ENCODE measurements at places on chromosomes 2 and 18. TPM values are rescaled to one million over a fixed set of nuclear protein-coding genes. Genes with fewer than 3 reads are reported as not detected.

GRCh38 chr18:45628979-45629958 lies 14.0 kb downstream of the SLC14A2 start:
- DNase-seq, result no peak

ALPG gene
- total RNA-seq, result 0.10 TPM

DNA sequence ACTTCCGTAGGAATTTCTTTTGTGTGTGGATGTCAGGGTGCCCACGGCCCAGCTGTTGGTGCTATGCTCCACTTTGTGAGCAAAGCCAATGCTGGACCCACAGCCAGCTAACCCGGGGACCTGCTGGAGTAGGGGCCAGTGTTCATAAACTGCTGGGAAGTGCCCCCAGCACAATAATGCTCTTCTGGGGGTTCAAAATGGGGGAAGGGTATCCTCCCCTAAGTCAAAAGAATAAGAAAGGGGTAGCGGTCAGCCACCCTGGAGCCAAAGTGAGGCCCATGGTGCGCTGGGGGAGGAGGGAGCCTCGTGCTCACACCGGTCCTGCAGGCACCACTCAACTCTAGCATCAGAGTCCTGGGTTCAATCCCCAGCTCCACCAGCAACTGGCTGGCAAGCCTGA lies 115.8 kb upstream of the NPAS2 start:
- DNase-seq, result no peak

GRCh38 chr2:238651306-238652052 lies 196.4 kb upstream of the TWIST2 start:
- DNase-seq, result no peak

DNA sequence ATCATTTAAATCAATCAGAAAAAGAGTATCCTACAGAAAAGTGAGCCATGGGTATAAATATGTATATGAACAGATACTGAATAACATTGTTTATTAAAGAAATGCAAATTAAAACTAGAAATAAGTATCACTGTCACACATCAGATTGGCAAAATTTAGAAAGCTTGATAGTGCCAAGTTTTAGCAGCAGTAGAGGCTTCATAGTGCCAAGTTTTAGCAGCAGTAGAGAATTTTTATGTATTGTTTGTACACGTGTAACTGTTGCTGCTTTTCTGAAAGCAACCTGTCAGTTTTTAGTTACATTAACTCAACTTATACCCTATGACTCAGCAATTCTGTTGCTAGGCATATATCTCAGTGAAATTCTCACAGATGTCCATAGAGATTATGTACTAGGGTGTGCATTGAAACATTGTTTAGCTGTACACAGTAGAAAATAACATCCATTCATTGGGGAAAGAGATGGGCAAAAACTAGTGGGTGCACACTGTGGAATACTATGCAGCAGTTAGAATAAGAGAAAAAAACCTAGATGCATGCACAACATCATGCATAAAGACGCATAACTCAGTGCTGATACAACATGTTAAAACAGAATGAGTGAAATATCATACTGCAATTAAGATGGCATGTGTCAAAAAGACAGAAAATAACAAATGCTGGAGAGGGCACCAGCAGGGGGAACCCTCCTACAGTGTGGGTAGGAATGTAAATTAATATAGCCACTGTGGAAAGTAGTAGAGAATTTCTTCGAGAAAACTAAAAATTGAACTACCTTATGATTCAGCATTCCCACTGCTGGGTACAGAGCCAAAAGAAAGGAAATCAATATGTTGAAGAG lies 294.5 kb upstream of the NT5C1B start:
- DNase-seq, result peak; percentile 7

KCNF1 gene
- total RNA-seq, result 0.52 TPM

GRCh38 chr2:10903861-10904210 lies 7.9 kb upstream of the KCNF1 start:
- no peak for DNase-seq
